ENCODE measurements at places on chromosomes 5 and 9. TPM values are rescaled to one million over a fixed set of nuclear protein-coding genes. Genes with fewer than 3 reads are reported as not detected.

IL13 gene
- not detected for total RNA-seq

DNA sequence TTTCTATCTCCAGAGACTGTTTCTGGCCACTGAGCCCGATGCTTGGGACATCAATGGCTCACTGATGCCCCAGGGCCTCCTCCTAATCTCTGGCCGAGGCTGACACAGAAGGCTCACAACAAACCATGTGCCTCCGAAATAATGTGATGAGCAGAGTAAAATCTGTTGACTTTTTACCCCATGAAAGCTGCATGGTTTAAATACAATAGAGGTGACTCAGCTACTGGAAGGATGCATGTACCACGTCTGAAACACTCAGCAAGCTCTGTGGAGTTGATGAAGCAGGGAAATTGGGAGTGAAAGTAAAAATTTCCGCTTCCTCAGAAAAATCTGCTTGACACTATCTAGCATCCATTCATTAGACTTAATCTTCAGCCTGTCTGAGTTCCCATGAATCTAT, 111.1 kb upstream of the EQTN start:
- no peak for DNase-seq

GRCh38 chr9:128917151-128917849, 3.5 kb upstream of the PHYHD1 start:
- DNase-seq = no peak

- DNase-seq = peak; percentile 91
Measured at GRCh38 chr9:93566408-93567270, 9.7 kb upstream of the PHF2 start.

SLC6A18 gene
- not detected for total RNA-seq

DNA sequence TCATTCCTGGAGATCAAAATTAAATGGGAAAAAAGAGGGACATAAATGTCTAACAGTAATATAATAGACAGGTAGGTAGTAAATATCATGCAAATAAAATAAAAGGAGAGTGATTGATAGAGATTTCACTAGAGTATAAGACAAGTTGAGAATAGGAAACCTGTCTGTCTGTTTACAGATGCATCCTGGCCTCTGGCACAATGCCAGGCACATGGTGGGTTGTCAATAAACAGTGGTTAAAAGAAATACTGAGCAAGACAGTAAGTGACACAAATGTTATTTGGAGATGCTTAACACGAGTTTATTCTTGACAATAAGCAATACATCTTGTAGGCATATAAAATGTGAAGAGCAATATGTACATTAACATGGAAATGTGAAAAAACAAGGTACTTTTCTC, 33.3 kb downstream of the RICTOR start:
- DNase-seq = no peak

- DNase-seq = no peak
Measured at GRCh38 chr5:67266654-67267350, 70.2 kb upstream of the CD180 start.

DNA sequence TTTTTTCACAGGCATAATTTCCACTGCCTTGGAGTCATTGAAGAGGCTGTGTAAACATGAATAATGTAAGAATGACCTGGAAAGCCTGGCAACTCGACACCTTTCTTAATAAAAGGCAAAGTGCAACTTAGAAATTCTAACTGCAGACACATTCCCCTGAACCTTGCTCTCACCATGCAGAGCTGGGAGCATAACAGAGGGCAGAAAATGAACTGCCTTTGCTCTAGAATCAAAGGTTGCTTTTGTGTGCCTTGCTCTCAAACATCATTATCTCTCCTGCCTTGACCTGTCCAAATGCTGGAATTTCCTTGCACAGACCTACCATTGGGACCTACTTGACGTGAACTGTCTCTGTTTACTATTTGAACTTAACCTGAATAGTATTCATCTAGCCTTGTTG, 462.0 kb upstream of the ZNF462 start:
- no peak for DNase-seq

GLT6D1 gene
- total RNA-seq = not detected

DNA sequence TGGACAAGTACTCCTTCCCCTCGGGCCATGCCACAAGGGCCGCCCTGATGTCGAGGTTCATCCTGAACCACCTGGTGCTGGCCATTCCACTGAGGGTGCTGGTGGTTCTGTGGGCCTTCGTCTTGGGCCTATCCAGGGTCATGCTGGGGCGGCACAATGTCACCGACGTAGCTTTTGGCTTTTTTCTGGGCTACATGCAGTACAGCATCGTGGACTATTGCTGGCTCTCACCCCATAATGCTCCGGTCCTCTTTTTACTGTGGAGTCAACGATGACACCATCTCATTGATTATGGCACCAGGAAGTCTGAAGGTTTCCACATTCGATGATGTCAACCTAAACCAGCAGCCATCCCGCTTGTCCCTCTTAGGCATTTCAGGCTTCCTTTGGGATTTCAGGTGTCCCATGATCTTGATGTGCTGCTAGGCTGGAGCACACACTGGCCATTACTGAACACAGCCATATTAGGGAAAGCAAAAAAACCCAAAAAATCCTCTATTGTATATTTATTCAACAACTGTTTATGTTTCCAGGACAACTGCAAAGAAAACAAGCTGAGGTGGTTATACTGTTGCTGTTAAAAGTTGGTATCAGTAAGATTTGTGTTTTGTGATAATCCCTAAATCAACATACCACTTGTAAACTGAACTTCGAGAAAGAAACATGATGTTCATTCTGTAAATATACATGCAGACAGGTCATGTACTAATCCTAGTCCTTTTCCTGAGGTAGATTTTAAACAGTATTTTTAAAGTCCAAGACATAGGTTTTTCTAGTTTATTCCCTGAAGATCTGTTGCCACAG, 1.1 kb downstream of the PLPP6 start:
- DNase-seq = no peak

DNA sequence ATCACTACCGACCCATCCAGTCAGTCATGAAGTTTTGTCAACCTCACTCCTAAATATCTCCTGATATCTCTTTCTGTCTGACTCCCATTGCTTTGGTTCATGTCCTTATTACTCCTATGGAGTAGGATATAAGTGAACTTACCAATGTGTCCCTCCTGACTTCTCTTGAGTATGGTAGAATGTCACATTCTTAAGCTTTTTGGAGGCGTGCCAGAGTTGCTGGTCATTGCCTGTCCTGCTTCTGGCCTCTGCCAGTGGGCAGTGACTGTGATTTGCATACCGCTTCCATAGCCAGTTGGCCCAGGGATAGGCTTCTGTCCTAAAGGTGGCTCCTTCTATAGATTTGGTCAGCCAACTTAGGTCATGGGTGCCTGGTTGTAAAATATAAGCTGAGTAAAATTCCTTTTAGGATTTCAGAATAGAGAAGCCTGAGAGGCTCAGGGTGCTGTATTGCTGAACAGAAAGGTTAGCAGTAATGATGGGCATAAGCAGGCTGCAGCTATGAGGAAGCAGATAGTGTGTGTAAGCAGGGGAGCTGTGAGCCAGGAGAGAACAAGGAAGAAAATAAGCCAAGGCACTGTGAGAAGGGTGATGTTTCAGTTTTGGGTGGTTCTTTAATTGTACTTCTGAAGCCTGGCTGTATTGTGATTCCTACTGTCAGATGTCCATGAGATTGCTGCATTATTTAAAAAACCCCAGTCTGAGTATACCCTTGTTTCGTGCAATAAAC, 16.1 kb upstream of the MARCHF3 start:
- no peak for DNase-seq

- DNase-seq = no peak
Measured at GRCh38 chr5:88660947-88661805, 221.8 kb downstream of the MEF2C start.

CCDC180 gene
- 10.0 TPM for total RNA-seq

DNA sequence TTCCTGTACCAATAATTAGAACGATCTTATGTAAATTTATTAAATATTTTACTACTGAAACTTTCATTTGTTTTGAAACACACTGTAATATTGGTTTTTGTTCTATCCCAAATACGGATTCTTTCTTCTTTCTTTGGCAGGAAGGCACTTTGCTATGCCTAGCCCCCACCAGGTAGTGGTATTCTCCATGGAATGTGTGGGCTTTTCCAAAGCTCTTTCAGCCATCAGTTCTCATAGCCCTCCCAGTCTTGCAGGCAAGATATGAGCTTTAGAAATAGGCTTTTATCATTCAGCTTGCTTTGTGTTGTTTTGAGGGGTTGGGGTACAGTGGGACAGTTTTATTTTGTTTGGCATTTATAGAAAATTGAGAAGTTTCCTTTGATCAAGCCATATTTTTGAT, 107.5 kb downstream of the DMXL1 start:
- DNase-seq = no peak

DNA sequence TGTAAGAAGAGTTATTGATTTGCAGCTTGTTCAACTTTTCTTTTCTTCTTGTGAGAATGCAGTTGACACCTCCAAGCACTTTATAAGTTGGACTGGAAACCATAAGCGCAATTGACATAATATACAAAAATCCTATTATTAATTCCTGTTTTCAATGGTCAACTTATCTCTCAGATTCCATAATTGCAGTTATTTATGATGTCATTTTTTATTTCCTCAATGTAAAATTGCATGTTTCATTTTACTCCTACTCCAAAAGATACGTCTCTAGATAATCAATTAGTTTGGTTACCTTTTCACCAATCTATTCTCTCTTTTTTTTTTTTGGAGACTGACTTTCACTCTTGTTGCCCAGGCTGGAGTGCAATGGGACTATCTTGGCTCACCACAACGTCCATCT, 1416.1 kb upstream of the CDH6 start:
- DNase-seq = no peak

DNA sequence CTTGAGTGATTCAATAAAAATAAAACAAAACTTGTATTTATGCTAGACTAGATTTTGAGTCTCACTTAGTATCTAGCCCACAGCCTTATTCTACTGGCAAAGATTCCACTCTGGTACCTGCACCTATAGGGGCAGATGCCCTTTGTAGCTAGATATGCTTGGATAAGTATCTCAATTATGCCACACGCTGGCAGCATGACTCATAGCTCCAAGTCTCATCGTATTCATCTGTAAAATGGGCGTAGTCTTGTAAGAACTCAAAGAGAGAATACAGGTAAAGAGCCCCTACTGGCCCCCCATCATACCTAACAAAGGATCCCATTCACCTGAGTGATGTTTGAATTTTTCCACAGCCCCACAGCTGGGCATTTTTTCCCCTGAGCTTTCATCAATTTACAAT, 45.9 kb upstream of the ASTN2 start:
- no peak for DNase-seq

GRCh38 chr9:134163371-134164196, 780 bp downstream of the RNU6ATAC start:
- no peak for DNase-seq

DNA sequence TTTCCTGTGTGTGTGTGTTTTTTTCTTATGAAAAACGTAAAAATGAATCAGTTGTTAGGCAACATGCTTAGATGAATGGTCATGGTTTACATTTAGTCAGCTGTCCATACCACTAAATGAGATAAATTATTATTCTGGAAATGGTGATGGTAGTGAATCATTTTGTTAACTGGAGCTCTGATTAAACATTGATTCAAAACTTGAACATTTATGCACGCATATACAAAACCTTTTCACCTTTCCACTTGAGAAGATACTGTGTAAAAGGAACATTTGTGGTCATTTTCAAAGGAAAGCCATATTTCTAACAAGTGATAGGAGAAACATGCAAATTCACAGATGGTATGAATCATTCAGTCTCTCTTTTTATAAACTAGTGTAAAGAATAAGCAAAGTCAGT, 162.0 kb downstream of the SLC25A46 start:
- DNase-seq = no peak

- DNase-seq = no peak
Measured at GRCh38 chr9:33787839-33788238, 7.5 kb upstream of the PRSS3 start.

PITX1 gene
- 50.1 TPM for total RNA-seq

CTSL gene
- 85.7 TPM for total RNA-seq

DNA sequence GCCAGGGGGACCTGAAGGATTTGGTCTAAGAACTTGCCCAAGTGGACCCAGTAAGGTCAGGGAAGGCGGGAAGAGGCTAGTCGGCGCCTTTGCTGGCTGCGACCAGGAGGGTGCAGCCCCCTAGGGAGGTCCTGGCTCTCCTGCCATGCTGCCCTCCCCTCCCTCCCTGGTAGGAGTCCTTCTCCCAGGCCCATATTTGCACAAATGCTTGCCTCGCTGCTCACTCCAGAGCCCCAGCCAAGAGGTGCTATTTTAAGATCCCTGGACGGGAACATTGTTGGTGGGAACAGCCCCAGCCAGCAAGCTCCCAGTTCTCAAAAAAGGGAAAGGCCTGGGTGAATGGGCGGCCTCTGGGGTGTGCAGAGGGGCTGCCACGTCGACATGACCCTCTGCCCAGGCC, 4.3 kb upstream of the IL17B start:
- no peak for DNase-seq

GRCh38 chr5:133944263-133945185, 23.9 kb downstream of the C5orf15 start:
- no peak for DNase-seq

DNA sequence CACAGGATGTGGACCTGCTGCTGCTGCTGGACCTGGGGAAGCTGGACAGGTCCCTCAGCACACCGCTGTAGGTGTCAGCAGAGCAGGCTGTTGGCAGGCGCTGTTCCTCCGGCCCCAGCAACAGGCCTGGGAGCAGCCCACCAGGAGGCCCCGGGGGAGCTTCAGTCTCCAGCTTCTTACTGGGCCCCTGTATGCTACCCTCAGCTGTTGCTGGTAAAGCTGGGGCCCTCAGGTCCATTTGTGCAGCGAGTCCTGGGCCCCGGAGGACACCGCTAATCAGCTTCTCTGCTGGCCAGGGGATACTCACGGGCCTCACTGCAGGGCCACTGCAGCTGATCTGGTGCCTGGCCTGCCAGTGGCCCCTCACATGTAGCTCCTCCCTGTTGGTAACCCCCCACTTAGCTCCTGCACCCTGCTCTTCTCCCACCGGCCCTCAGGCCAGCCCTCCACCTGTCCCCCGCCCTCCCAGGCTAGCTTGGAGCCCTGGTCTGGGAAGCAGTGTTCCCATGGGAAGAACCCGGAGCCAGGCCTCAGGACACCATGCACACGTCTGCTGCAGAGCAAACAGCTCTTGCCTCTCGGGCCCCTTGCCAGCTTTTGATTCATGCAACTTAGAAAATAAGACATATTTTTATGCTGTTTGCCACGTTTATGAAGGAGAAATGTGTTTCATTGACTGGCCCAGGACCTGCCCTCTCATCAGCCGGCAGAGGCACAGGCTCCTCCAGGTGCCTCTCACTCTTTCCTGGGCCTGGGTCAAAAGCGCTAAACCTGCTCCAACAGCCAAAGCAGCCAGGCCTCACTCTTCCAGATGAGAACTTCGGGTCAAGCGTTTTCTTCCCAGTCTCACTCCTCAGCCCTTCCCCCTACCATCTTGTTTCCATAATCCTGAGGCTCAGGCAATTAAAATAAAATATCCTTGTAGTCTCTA, 61.0 kb upstream of the ADAMTS2 start:
- DNase-seq = no peak
